MG63 (cell line): ENCODE measurements at places on chromosomes 3 and 15.

GRCh38 chr3:137852391-137852830, 88.3 kb downstream of the SOX14 start:
- DNase-seq: no peak

DNA sequence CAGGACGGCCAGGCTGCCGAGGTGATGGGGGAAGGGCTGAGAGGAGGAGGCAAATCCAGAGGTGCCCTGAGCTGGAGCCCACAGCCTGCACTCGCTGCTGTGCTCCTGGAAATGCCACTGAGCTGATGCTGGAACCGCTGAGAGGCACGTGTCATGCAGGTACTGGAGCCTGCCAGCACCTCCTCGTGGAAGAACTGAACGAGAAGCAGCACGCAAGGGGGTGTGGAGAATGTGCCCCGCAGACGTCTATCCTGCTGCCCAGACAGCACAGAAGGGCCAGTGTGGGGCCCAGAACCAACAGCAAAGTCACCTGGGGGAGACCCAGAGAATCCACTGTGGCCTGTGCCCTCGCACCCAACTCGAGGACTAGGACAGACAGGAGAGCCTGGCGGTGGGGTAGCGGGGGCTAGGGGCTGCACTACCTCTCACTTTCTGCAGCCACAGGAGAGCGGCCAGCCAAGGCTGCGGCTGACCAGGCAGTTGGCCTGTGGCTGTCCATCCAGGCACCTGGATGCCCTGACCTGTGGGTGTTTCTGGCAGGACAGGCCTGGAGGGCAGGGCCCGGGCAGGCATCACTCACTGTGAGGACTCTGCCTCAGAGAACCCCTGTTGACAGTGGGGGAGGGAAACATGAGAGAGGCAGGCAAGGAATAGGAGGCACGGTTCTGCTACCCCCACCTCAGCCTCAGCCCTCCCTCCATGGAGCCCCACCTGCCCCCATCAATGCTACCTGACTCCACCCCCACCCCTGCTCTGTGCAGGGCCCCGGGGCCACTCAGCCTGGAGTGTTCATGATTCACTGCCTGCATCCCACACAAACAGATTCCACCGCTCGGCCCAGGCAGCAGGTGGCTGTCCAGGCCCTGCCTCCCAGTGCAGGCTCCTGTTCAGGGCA, 213.1 kb downstream of the TBC1D2B start:
- DNase-seq: no peak

DNA sequence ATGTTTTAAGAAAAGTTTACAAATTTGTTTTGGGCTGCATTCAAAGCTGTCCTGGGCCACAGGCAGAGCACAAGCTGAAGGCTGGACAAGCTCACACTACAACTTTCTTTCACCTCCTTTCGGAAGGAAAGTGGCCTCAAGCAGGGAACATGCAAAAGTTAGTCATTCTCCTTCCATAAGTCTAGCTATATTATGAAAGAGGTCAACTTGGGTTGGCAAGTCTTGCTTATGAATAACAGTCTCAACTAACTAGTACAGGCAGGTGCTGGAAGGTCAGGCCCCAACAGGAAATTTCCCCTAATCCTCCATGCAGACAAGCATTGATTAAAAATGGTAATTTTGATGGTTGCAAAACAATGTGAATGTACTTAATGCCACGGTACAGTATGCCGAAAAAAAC, 69.4 kb downstream of the OSBPL10 start:
- no peak for DNase-seq

DNA sequence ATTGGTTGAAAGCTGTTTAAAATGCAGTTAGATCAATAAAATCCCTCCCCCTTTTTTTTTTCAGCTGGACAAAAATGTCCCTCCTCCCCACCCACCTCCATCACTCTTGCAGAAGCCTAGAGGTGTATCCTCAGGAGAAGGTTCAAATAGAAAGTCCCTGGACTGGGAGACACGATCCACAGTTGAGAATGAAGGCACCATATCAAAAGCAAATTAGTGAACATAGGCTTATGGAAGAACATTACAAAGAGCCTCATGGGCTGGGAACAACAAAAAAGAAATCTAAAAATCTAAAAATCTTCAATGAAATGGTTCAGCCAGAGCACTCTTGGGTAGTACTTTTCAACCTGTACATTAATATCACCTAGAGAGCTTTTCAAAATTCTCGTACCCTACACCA, 46.2 kb downstream of the GHSR start:
- no peak for DNase-seq

DNA sequence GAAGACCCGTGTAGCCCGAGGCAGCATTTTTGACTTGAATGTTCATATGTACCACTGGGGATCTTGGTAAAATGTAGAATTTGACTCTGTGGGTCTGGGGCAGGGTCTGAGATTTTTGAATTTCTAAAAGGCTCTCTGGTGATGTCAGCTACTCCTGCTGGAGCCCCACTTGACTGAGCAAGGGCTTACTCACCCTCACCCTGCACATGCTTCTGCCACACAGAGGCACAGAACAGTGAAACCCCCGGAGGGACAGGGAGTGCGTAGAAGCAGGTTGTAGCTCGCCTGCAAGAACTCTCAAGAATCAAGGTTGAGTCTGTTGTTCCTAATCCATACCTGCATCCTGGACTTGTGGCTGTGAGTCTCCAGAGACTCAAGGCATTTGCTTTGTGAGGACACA, 41.1 kb downstream of the SLCO3A1 start:
- no peak for DNase-seq

- no peak for DNase-seq
Observed at GRCh38 chr3:107861904-107862303, 228.9 kb downstream of the CD47 start.

DNA sequence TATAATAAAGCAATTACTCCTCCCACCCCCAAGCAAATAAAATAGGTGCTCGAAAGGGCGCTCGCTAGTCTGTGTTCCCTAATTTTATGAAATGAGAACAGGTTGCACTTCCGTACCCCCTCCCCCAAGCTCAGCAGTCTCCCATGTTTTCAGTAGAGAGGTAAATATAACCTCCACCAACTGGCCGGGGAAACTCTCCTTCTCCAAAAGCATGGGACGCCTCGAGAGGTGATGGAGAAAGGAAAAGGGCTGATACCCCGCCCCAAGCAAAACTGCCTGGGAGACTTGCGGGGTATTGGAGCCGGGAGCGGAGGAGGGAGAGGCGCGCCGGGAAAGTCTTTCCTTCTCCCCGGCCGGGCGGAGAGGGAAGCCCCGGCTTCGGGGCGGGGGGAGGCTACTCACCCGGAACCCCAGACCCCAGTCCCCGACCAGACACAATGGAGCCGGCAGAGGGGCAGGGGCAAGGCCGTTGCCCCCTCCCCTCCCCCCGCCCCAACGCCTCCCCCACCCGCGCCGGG, 605 bp downstream of the DCUN1D1 start:
- peak; percentile 28 for DNase-seq

DNA sequence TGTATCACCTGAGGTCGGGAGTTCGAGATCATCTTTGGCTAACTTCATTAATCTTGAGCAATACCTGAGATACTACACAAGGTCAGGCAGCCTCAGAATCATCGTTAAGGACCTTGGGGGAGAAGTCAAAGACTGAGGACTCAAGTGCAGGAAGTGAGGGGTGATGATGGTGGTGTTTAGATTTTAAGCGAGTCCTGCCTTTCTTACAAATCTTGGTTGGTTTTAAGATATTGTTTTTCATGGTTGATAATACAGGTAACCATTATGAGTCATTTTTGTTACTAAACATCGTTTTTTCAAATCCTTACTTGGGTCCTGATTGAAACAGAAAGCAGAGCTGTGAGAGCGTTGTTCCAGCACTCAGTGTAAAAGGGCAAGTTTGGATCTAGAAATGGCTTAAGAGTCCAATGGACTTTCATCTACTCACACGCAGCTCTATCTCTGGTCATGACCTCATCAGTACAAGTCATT, 4.1 kb downstream of the RASGRP1 start:
- DNase-seq: no peak

GRCh38 chr3:160378331-160379109, 20.5 kb downstream of the IFT80 start:
- DNase-seq: no peak

GRCh38 chr15:100733101-100733842, 130.9 kb downstream of the ASB7 start:
- DNase-seq: peak; percentile 92

- no peak for DNase-seq
Observed at GRCh38 chr3:163890661-163891060, 1187.6 kb downstream of the SI start.

GRCh38 chr3:176584413-176585176, 612.7 kb downstream of the TBL1XR1 start:
- no peak for DNase-seq

GRCh38 chr3:29239376-29239775, 41.5 kb upstream of the RBMS3 start:
- no peak for DNase-seq

DNA sequence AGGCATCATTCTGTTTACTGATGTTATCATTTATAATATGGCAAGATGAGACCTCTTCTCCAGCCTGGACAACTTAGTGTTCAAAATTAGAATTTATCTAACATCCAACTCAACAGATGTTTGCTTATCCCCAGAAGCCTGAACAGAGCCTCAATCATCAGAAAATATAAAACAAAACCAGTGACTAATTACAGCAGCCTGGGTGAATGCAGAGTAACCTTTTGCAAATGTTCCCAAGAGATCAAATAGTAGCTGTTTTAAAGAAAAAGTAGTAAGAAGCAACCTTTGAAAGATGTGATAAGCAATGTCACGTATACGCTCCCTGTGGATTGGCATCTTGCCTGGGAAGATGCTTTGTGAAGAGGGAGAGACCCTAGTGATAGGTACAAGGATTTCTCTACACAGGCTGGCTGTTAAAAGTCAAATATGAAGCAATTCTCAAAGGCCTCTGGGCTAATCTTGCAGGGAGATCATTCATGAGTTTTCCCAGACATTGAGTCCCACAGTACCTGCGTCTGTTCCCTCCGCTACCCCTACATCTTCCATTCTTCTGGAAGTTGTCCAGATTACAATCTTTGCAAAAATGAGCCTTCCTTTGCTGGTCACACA, 39.3 kb upstream of the PRICKLE2 start:
- no peak for DNase-seq

DNA sequence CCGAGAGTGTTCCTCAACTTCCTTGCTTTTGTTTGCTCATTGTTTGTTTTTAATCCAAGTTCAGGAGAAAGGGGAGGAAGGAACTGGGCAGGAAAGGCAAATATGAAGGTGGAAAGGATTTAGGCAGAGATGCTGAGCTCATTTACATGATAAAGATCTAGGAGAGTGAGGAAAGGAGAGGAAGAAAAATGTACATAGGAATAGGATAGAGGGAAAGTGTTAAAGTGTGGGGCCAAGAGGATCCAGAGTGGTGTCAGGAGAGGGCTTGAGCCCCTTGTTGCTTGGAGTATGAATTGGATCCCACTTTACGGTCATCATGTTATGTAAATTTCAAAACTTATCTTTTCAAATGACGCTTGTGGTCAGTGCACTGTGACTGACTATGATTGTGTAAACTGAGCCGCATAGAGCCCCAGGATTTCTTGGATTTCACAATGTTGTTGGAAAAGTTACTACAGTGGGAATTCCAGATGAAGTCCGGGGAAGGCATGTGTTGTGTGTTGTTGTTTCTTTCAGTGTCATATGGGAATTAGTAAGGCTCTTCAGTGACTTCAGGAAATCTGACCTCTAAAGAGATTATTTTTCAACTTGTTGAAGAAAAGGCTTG, 15.0 kb upstream of the PLD1 start:
- DNase-seq: no peak

GRCh38 chr3:128517648-128518047, 24.6 kb upstream of the GATA2 start:
- no peak for DNase-seq

DNA sequence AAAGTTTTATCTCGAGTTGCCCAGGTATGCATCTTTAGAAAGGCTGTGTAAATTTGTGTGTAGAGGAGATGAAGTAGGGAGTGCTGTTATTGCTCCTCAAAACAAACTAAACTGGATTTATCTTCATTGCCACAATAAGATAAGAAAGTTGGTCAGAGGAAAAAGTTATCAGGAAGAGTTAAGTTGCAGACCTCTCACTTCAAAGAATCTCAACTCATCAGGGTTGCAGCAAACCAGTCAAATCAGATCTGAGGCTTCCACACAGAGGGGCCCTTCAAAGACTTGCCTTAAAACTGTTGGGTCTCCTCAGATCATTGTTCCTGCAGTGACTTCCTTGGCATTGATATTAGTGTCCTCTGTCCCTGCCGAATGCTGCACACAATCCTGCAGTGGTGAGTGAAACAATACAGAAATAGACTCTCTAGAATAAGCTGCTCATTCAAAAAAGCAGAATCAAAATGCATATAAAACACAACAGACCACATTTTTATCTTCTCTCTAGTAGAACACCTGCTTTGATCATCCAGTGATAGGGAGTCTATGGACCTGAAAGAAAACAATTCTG, 191.2 kb upstream of the CBLB start:
- no peak for DNase-seq

DNA sequence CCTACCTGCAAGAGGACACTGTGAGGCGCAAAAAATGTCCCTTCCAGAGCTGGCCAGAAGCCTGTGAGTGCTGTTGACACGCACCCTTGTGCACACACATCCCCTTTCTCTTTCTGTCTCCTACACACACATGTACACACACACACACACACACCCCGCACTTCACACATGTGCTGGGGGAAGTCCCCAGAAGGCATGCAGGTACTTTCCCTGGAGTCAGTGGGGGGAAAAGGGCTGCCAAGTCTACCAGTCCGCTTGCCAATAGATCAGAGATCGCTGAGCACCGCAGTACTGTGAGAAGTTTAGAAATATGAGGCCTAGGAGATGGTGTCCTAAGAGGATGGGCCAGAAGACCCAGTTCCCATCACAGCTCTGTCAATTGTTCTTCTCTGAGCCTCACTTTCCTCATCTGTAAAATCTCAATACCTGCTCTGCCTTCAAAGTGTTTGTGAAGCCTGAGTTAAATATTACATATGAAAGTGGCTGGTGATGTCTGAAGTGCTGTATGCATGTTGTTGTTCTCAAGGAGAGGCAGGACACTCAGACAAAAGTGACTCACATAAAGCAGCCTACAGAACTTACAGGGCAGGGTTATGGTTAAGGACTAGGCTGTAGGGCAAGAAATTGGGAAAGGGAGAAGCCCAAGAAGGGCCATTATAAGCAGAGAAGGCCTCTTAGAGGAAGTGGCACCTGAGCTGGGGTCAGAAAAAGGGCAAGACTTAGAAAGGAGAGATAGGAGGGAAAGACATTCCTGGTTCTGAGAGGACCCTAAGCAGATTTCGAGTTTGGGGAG, 6.8 kb downstream of the IL17RE start:
- DNase-seq: no peak

GRCh38 chr3:197368330-197368729, 69.9 kb upstream of the DLG1 start:
- DNase-seq: no peak

DNA sequence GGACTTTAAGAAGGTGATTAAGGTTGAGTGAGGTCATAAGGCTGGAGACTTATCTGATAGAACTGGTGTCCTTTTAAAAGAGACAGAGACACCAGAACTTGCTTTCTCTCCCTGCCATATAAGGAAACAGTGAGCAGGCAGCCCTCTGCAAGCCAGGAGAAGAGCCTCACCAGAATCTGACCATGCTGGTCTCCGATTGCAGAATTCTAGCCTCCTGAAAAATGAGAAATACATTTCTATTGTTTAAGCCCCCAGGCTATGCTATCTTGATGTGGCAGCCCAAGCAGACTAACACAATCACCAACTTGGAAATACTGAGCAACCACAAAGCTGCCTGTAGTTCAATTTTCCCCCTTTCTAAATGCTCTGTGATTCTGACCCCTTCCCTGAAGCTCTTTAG, 161.4 kb upstream of the RARB start:
- no peak for DNase-seq
